ENCODE measurements at places on chromosomes 6 and 20. TPM values are rescaled to one million over a fixed set of nuclear protein-coding genes. Genes with fewer than 3 reads are reported as not detected.

Gene CLDN20
- 0.76 TPM for polyA plus RNA-seq

- no peak for DNase-seq
These were observed 14.4 kb upstream of the SLC22A23 start for GRCh38 chr6:3471286-3471685.

GRCh38 chr20:8427419-8428040 is 295.5 kb downstream of the PLCB1 start:
- no peak for DNase-seq

DNA sequence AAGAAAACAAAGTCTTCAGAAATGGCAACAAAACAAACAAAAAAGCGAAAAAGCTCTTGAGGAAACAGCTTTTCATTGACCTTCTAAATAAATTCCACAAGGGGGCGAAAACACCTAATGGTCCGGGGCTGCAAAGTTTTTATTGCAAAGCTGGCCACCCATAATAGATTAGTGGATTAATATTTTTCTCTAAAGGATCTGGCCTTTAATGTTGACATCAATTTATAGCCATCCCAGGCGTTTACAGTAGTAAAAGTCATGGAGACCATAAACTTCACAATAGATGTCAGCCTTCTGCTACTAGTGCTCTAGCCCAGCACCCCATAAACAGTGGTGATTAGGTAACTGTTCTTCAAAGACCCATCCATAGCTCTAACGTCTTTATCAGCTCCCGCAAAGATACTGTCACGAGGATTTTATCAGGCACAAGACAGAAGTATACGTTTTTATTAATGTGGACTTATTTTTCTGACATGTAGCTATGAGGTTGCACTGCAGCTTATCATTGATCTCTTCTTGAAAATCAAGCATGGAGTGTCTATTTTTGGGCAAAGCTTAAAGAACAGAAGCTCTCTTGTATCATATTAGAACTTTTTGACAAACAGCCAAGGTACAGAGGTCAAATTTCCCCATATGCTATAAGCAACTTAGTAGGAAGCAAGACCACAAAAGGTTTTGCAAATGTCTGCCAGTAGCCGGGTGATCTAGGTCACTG is 4.7 kb downstream of the CITED2 start:
- no peak for DNase-seq

GRCh38 chr6:33667072-33667471 is 44.4 kb downstream of the UQCC2 start:
- DNase-seq, result no peak

Gene PKHD1
- polyA plus RNA-seq, result 4.3 TPM

Gene SLC35D3
- polyA plus RNA-seq, result 0.06 TPM

Gene BPI
- polyA plus RNA-seq, result 0.66 TPM

- no peak for DNase-seq
These were observed 125.9 kb upstream of the PRSS16 start for GRCh38 chr6:27121640-27122039.

GRCh38 chr6:143973097-143973966 is 34.7 kb downstream of the PLAGL1 start:
- DNase-seq, result no peak

- DNase-seq, result no peak
These were observed 733.1 kb downstream of the HDGFL1 start for GRCh38 chr6:23302514-23302913.

GRCh38 chr6:17226786-17227233 is 54.4 kb upstream of the RBM24 start:
- no peak for DNase-seq

GRCh38 chr20:31550099-31550498 is 35.9 kb downstream of the HM13 start:
- DNase-seq, result no peak

DNA sequence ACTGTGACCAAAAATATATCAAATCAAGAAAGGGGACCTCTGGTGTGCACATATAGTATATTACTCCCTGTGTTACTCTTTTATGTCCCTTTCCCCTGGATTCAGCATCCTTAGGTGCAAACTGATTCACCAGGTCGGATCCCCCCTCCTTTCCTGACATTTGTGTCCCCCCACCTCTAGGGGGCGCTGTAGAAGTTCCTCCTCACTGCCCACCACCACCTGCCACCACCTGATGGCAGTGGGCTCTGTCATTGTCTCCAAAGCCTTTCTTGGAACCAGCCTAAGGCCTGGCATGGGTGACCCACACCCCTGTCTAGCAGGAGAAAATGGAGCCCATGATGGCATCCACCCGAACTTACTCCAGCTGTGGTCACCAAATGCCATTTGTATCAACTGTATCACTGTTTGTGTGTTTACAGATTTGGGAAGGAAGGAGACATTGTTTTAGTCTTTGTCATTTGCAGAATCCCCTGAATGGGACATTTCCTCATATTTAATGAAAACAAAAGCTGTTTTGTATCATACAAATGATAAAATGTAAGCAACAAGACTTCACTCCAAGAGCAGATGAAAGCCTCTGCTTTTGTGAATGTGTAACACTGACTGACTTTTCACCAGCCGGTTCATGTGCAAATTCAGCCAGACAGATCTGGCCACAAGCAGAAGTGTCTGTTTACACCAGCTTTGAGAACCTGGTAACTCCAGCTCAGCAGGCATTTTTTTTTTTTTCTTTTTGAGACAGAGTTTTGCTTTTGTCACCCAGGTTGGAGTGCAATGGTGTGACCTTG is 66.2 kb downstream of the ARMC2 start:
- DNase-seq, result no peak

DNA sequence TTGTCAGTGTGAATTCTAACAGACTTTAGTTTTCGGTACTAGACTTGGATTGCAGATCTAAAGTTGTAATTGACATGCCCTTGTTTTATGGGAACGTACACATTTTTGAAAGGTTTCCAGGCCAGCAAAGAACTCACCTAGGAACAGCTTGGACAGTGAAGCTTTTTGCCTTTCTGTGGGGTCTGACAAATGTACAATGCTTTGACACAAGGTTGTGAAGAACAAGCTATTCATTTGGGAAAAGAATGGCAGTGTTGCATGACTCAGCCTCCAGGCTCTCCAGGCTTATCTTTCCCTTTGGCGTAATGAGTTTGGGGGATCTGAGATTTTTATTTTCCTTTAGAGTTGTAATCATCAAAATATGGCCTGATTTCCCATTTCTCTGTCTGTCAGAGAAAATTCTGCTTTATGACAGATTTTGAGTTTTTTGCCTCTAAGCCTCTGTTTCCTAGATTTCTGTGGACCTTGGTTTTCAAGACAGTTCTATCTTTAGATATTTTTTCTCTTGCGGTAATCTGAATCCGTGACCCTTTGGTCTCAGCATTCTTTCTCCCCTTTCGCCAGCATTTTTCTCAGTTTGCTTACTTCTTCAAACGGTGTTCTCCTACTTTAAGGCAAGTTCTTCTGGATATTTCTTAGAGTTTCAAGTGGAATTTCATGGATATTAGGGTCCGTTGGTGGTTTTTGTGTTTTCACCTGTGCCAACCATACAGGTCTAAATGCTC is 221.0 kb downstream of the ADGB start:
- DNase-seq, result no peak

GRCh38 chr20:37334450-37334849 is 11.5 kb upstream of the SRC start:
- DNase-seq, result no peak

DNA sequence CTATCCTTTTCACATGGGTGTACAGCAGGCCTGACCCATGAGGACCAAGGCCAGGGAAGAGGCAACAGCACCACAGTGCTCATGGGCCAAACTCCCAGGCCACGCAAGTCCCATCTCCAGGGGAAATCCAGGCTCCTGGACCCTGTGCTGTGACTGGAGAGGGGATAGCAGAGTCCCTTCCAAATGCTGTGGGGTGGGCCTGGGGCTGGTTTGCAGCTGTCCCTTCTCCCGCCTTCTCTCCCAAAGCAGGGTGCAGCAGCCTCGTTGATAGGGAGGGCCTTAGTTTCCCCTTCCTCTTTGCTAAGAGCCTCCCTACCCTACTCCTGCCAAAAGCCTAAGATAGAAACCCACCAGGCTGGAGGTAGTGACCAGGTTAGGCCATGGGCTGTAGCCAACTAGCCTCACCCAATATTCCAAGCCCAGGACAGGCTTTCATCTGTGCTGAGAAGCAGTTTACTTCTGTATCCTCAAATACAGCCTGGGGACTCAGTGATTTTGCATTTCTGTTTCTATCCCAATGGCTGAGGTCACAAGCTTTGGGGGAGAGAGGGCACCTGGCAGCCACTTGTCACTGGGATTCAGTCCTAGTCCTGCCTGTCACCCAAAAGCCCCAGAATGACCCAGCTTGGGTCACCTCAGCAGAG is 1.4 kb downstream of the CTSZ start:
- no peak for DNase-seq

Gene GNMT
- polyA plus RNA-seq, result 0.65 TPM

Gene LCA5
- 3.8 TPM for polyA plus RNA-seq

DNA sequence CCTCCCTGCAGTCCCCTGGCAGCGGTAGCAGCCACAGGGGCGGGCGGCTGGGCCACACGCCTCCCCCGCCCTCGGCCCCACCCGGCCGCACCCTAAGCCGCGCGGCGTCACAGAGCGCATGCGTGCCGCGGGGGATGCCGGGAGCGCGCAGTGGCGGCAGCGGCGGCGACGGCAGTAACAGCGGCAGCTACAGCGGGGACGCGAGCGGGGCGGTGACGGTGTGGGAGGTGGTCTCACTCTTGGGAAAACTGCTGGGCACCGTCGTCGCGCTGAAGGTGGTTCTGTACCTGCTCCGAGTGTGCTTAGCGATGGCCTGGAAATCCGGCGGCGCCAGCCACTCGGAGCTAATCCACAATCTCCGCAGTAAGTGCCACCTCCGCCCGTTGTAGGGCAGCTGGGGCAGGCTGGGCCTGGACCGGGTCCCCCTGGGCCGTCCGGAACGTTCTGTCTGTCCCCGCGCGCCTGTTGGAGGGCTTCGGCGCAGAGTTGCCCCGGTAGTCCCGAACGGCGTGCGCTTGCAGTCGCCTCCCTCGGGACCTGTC is at the start of gene PCMT1:
Gene PCMT1 (plus strand): TSS at position 148 of the 542 bp plus-strand sequence. CDS start 161 bp downstream, at position 309.
- peak; percentile 64 for DNase-seq

- no peak for DNase-seq
These were observed 22.7 kb downstream of the DOK5 start for GRCh38 chr20:54497931-54498718.

GRCh38 chr6:94227741-94228140 is 808.4 kb upstream of the EPHA7 start:
- DNase-seq, result no peak

Gene HLA-DOB
- polyA plus RNA-seq, result 0.30 TPM

Gene OPRM1
- 0.05 TPM for polyA plus RNA-seq

Gene CST2
- polyA plus RNA-seq, result not detected

DNA sequence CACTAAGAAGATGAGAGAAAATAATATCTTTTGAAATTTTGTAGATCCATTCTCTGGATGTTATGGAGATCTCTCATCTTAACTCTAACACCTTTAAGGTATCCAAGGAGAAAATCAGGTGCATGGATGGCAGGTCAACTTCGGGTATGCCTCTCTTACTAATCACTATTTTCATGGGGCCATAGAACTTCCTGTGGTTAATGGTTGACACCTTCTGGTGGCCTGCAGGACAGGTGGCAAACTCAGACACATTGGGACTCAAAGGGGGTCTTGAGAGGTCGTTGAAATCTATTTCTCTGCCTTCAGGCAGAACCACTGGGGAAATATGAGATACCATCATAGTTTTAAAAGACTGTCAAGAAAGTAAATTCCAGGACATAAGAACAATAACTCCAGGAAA is 76.5 kb downstream of the ADAT2 start:
- DNase-seq, result no peak

Gene ZSCAN23
- polyA plus RNA-seq, result 6.8 TPM

Gene ULBP2
- polyA plus RNA-seq, result 0.61 TPM

Gene CYB5R4
- 10.4 TPM for polyA plus RNA-seq
